ENCODE measurements at places on chromosomes 6 and 20. TPM values are rescaled to one million over a fixed set of nuclear protein-coding genes. Genes with fewer than 3 reads are reported as not detected.

- no peak overlapping the region for H3K4me3 ChIP-seq
- no peaks in the 10 kb centered on the region for H3K27me3 ChIP-seq
Observed at GRCh38 chr6:143612186-143612585, 65.6 kb upstream of the PHACTR2 start.

DNA sequence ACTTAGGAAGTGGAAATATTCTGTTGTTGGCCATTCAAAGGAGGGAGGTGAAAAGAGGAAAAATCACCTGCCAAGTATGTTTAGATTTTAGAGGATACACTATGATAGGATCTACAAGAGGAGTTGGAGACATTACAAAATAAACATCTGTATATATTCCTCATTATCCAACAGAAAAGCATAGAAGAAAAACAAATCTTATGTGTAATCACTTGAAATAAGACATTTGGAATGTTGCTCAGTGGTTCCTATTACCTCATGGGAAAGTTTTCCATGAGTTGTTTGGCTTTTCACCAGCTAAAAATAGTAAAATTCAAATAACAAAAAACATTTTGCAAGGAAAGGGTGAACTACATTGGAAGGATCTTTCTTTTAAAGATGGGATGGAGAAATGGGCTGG, 76.7 kb upstream of the CARMIL1 start:
- no peaks in the 10 kb centered on the region for H3K36me3 ChIP-seq
- H3K4me1 ChIP-seq, result no peaks in the 10 kb centered on the region
- no peak overlapping the region for H3K27ac ChIP-seq
- H3K4me3 ChIP-seq, result no peak overlapping the region
- peaks cover 13% of the 10 kb centered on the region for H3K27me3 ChIP-seq

DNA sequence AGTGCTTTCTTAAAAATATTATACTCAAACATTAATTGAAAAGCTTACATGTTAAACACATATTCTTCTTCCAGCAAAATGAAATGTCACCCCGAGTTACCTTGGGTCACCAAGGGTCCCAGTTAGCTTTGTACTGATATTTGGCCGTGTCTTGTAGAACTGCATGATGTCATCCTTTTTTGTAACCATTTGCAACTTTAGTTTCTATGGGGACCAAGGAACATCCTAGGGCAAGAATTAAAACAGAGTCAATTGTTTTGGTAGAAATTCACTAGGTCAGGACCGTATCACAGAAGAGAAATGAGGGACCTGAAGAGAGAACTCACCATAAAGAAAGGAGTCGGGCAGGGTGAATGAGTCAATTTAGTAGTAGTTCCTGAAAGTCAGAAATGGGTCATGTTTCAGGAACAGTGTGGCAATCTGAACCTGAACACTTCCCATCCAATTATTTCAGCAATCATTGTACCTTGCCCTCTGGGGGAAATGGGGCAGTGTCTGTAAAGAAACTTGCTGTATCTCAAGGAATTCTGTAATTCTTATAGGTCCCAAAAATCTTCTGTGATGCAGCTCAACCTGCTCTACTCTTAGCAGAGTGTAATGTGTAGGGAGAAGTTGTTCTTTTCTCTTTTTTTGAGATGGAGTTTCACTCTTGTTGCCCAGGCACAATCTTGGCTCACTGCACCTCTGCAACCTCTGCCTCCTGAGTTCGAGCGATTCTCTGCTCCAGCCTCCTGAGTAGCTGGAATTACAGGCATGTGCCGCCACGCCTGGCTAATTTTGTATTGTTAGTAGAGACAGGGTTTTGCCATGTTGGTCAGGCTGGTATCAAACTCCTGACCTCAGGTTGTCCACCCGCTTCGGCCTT, 5.3 kb upstream of the AKAP7 start:
- no peak overlapping the region for H3K27ac ChIP-seq
- DNase-seq, result no peak
- no peak overlapping the region for H3K4me3 ChIP-seq

DNA sequence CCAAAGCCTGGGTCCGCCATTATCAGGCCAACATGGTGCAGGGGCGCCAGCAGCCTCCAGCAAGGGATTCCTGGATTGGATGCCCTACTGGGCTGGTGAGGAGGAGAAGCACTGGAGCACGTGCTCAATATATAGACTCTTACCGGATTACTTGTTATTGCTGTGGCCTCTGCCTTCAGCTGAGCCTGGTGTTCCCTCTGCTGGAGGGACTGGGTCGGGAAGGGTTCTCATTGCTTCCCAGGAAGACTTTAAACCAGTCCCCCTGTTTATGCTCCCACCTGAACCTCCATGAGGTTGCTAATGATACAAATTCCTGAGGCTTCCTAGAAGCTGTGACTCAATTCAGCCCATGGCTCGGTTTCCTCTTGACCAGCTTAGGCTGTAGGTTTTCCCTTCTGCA, 186.7 kb upstream of the ARID1B start:
- DNase-seq, result no peak
- no peaks in the 10 kb centered on the region for H3K36me3 ChIP-seq
- no peak overlapping the region for H3K27ac ChIP-seq
- no peaks in the 10 kb centered on the region for H3K4me1 ChIP-seq
- no peaks in the 10 kb centered on the region for H3K27me3 ChIP-seq

DNA sequence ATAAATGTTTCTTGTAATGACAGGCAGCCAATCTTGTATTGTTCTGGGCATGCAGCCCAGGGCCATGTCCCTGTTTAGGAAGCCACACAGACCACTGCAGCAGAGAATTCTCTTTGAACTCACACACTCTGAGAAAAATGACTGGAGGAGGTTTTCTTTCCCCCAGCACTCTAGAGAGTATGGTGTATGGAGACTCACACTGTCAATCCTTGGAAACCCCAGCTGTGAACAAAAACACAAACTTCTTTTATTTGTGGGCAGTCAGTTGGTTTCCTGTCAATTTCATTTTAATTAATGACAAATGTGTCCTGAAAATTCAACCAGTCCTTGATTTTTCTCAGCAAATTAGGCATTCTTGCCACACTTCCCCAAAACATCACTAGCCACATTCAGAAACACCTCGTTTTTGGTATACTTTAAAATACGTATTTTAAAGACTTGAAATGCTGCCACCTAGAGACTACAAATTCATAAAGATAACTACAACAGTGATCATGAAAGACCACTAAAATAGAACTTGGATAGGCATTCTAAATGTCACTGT, 52.9 kb upstream of the UFL1 start:
- H3K27ac ChIP-seq, result no peak overlapping the region
- no peak overlapping the region for H3K4me3 ChIP-seq
- no peaks in the 10 kb centered on the region for H3K4me1 ChIP-seq
- H3K36me3 ChIP-seq, result no peaks in the 10 kb centered on the region
- DNase-seq, result no peak

DNA sequence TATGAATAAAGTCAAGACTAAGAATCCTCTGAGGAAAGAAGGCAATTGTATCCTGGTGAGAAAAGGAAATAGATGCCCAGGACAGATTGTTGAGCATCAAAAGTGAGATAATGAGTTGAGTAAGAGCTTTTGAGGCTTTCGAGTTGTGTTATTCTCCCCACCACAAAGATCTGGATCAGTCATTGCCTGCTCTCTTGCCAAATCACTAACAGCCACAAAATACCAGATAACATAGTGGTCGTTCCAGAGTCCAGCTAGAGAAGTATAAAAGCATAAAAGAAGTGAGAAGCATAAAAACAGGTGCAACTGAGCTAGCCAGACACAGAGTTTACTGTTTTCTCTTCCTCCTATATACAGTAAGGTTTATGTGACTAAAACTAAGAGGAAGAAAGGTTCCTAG, 4.9 kb downstream of the SPINT4 start:
- no peaks in the 10 kb centered on the region for H3K27me3 ChIP-seq
- no peak overlapping the region for H3K4me3 ChIP-seq
- no peaks in the 10 kb centered on the region for H3K4me1 ChIP-seq

DNA sequence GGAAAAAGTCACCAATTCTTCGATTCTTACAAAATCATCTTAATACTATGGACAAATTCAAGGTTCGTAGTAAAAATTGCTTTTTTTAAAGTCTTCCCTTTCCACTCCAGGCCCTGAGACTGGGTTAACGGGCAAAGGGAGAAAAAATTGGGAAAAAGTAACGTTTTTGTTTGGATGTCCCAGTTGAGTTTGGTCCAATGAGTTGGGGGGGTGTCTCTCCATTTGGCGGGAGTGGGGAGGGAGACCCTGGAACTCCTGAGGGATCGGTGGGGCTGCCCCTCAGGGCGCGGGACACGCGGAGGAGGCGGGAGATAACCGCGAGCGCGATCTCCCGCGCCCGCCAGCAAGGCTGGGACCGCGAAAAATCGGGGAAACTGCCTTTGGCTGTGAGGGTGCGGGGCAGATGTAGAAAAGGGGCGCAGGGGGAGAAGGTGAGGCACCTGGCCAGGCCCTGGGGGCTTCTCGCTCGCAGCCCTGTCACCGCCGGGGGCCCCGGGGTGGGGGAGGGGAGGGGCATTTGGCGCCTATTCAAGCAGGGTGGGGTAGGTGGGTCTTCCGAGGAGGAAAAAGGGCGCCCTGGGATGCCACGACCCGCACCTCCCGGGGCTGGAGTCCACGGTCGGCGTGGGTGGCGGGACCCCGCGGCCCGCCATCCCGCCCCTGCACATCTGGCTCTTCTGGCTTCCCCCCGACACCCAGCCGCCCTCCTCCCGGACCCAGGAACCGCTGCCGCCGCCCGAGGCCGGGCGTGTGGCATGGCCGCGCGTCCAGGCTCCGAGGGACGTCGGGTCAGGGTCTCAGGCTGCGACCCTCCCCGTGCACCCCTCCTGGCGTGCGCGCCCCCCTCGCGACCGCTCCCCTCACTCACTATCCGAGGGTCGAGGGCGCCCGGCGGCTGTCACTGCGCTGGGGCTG, 595 bp downstream of the FBXO5 start:
- peak overlapping the region; percentile 76 for H3K4me3 ChIP-seq
- H3K4me1 ChIP-seq, result peaks cover 31% of the 10 kb centered on the region
- H3K27me3 ChIP-seq, result no peaks in the 10 kb centered on the region
- H3K27ac ChIP-seq, result no peak overlapping the region
- DNase-seq, result no peak
- H3K36me3 ChIP-seq, result no peaks in the 10 kb centered on the region

GRCh38 chr20:15889061-15889460, 684.2 kb downstream of the KIF16B start:
- H3K27ac ChIP-seq, result no peak overlapping the region
- H3K4me1 ChIP-seq, result no peaks in the 10 kb centered on the region
- H3K36me3 ChIP-seq, result no peaks in the 10 kb centered on the region
- no peaks in the 10 kb centered on the region for H3K27me3 ChIP-seq

DNA sequence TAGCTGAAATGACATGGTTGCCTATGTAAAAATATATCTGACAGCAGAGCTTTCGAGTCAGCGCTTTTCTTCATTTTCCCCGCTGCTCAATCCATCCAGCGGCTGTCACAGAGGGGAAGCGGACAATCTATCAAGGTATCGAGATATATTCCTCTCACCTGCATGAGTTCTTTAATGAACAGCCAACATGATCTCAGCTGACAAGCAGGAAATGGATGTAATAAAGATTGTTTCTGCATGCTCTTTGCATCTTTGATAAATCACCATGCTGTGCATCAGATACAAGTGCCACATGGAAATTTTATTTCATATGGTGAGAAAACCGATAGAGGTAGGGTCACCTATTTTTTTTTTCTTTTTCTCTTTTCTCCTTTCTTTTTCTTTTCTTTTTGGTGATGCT, 602.3 kb upstream of the MMS22L start:
- H3K4me1 ChIP-seq, result no peaks in the 10 kb centered on the region
- H3K27me3 ChIP-seq, result no peaks in the 10 kb centered on the region
- H3K27ac ChIP-seq, result no peak overlapping the region
- no peaks in the 10 kb centered on the region for H3K36me3 ChIP-seq

DNA sequence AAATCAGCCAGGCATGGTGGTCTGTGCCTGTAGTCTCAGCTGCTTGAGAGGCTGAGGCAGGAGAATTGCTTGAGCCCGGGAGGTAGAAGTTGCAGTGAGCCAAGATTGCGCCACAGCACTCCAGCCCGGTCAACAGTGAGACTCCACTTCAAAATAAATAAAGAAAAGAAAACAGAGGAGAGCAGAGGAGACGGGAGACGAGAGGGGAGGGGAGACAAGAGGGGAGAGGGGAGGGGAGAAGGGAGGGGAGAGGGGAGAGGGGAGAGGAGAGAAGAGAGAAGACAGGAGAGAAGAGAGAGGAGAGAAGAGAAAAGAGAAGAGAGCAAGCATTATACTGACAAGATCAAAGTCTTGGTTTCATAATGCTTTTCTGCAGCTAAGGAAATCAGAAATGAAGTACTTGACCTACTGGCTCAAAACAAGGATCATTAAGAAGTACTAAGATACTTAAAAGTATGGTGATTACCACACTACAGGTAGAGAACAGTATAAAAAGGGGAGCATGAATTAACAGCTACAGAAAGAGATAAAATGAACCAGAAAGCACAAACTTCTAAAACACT, 30.5 kb downstream of the FAM8A1 start:
- H3K36me3 ChIP-seq, result peaks cover 57% of the 10 kb centered on the region
- H3K4me1 ChIP-seq, result peaks cover 28% of the 10 kb centered on the region
- H3K4me3 ChIP-seq, result no peak overlapping the region
- H3K27me3 ChIP-seq, result no peaks in the 10 kb centered on the region

DNA sequence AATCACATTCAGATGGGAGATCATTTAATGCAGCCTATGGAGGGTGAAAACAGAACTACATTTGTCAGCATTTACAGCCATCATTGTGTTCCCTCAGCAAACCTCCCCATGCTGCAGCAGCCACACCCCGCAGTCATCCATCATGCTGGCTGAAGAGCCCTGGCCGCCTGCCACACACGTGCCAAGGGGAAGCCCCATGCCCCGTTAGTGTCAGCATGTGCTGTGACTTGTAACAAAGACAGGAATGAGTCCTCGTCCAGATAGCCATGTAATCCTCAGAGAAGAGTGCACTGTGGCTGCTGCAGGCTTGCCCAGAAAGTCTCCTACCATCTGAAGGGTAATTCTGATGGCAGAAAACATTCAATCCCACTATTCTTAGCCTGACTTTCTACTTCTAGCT, 1097.8 kb downstream of the KIF16B start:
- no peaks in the 10 kb centered on the region for H3K27me3 ChIP-seq
- no peaks in the 10 kb centered on the region for H3K36me3 ChIP-seq
- no peak overlapping the region for H3K4me3 ChIP-seq
- H3K27ac ChIP-seq, result no peak overlapping the region

DNA sequence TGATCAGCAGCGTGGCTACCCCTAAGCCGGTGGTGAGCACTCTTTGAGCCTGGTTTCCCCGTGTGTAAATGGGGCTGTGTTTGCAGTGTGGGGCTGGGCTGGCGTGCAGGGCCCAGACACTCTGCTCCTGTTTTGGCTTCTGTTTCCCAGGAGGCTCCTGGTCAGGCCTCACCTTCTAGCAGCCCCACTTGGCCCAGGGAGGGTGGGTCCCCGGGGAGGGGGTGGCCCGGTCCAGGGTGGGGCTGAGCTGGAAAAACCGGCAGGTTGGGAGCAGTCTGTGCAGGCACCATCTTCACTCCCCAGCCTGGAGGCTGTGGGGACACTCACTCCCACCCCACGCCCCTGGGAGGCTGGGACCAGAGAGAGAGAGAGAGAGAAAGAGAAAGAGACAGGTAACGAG, 25.3 kb downstream of the CEBPB start:
- peaks cover 11% of the 10 kb centered on the region for H3K27me3 ChIP-seq
- peaks cover 1% of the 10 kb centered on the region for H3K4me1 ChIP-seq
- DNase-seq, result no peak

Gene CST2
- total RNA-seq, result not detected
